Iris pigment epithelial cell (primary cell): ENCODE measurements at places on chromosomes 7 and 10.

DNA sequence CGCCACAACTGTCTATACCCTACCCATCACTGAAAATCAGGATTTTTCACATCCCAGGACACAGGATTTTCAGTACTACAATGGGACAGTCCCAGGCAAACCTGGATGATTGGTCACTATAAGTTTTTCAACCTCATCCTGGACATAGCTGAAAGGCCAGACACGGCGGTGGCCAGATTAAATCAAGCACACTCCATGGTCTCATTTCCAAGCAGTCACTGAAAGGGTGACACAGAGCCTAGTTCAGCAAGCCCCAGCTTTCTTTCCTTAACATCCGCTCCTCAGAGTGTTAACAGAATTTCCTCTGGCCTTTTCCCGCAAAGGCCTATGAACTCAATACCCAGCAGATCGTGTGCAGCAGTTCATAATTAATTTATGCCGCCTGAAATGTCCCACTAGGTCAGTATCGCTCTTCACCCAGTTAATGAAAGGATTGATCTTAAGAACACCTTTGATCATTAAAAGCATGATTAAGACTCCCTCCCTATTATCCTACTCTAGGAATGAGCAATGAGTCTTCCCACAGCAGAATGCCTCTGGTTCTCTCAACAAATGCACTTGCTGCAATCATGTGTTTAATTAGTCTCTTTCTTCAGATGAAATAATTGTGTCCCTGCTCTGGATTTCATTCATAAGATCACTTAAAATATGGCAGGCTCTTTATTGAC lies 104.0 kb upstream of the NANOS1 start:
- no peak for DNase-seq

DNA sequence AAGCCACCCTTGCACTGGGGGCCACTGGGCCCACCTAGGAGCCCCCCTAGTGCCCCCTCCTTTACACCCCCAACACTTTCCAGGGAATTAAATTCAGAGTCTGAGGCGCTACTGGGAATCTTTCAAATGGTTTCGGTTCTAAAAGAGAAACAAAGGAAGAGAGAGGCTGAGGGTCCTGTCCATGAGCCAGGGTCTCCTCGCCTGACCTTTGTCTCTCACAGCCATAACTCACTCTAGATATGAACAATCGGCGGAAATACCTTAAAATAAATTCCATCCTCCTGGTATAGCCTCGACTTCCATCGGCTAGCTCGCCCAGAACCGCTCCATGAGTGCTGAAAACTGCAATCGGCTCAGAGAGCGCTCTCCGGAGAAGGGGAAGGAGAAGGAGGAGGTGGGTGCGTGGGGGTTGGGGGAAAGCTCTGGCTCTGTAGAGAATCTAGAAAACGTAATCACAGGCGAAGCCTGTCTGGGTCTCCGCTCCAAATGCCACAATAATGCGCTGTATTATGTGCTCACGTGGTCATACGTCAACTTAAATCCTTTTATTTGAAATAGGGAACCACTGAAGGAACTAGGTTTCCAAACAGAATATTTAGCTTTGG lies 12.6 kb downstream of the HOXA4 start:
- no peak for DNase-seq

GRCh38 chr7:19275000-19275399 lies 129.8 kb upstream of the FERD3L start:
- DNase-seq = no peak

DNA sequence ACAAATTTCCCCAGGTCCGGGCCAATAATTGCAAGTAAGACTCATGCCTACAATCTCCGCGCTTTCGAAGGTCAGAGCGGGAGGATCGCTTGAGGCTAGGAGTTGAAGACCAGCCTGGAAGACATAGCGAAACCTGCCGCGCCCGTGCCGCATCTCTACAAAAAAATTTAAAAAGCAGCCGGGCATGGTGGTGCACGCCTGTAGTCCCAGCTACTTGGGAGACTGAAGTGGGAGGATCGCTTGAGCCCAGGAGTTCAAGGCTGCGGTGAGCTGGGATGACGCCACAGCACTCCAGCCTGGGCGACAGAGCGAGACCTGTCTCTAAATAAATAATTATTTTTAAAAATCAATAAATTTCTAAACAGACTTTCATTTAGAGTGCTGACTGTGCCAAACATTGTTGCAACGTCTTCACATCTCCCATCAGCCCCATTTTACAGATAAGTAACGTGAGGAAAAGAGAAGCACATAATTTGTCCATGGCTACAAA lies 494 bp upstream of the CFAP43 start:
- DNase-seq = no peak

- no peak for DNase-seq
Observed at GRCh38 chr7:7242899-7243298, 60.6 kb downstream of the C1GALT1 start.
